Type B pancreatic cell (in vitro differentiated cells): ENCODE measurements at places on chromosomes 12 and 14.

DNA sequence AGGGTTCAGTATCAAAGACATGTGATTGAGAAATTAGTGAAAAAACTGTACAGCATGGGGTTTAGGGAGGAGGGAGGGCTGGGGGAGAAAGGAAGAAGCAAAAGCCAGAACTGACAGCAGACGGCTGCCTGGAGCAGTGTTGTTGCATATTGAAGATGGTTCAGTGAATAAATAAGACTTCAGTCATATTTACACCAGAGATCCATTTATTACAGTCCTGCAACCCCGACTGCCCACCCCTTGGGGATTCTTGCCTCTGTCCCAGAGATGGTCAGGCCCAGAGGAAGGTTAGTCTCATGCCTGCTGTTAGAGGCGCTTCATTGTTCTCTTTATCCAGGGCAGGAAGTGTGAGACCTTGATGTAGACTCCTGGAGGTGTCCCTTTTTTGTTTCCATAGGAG, 3.2 kb downstream of the GZMH start:
- H3K27ac ChIP-seq = no peak overlapping the region
- H3K36me3 ChIP-seq = no peaks in the 10 kb centered on the region
- no peaks in the 10 kb centered on the region for H3K27me3 ChIP-seq
- H3K4me3 ChIP-seq = no peak overlapping the region
- H3K4me1 ChIP-seq = no peaks in the 10 kb centered on the region

GRCh38 chr12:1629338-1630132, 504 bp downstream of the WNT5B start:
- H3K36me3 ChIP-seq = peaks cover 23% of the 10 kb centered on the region
- H3K4me3 ChIP-seq = peak overlapping the region; percentile 87
- H3K4me1 ChIP-seq = peaks cover 16% of the 10 kb centered on the region
- H3K27ac ChIP-seq = no peak overlapping the region

- no peak overlapping the region for H3K27ac ChIP-seq
- no peak for DNase-seq
- no peak overlapping the region for H3K4me3 ChIP-seq
- no peaks in the 10 kb centered on the region for H3K4me1 ChIP-seq
- no peaks in the 10 kb centered on the region for H3K36me3 ChIP-seq
Measured at GRCh38 chr14:57785058-57785457, 80.8 kb downstream of the SLC35F4 start.

GRCh38 chr12:30880061-30880460, 46.5 kb upstream of the TSPAN11 start:
- DNase-seq = no peak
- H3K4me1 ChIP-seq = peaks cover 15% of the 10 kb centered on the region

GRCh38 chr14:50997712-50998111, 53.4 kb upstream of the PYGL start:
- peaks cover 3% of the 10 kb centered on the region for H3K4me1 ChIP-seq
- no peak for DNase-seq
- no peak overlapping the region for H3K27ac ChIP-seq
- H3K36me3 ChIP-seq = no peaks in the 10 kb centered on the region
- H3K27me3 ChIP-seq = no peaks in the 10 kb centered on the region
